ENCODE measurements at places on chromosomes 2 and 18.

DNA sequence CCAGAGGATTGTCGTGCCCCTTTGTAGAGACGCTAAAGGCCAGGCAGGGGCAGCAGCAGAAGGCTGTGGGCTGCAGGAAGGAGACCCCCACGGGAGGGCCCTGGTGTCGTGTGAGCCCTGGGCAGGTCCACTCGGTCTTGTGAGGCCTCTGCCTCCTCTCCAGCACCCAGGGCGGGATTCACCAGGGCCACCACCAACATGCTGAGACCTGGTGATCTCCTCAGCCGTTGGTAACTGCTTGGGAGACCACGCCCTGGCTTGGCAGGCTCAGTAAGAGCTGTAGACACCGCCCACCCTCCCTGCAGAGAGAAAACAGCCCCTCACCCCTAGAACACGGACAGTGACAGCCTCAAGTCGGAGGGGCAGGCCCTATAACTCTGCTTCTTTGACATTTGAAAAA lies 21.1 kb downstream of the MBP start:
- no peak for DNase-seq

GRCh38 chr2:173898178-173898668 lies 67.0 kb downstream of the SP3 start:
- DNase-seq: no peak

DNA sequence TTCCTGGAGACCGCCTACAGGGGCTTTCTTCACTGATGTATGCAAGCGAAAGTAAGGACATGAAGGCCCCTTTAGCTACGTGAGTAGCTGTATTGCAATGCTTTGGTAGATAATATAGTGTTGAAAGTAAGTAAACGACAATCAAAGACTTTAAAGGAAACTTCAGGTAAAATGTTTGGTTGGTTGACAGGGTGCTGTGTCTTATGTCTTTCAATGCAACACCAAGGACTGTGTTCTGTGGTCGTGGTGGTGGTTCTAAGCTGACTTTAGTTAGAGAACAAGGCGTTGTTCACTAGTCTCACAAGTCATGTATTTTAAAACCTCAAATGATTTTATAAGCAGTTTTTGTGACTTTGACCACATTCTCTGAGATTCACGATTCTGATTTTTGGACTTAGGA lies 58.0 kb upstream of the CABYR start:
- no peak for DNase-seq

DNA sequence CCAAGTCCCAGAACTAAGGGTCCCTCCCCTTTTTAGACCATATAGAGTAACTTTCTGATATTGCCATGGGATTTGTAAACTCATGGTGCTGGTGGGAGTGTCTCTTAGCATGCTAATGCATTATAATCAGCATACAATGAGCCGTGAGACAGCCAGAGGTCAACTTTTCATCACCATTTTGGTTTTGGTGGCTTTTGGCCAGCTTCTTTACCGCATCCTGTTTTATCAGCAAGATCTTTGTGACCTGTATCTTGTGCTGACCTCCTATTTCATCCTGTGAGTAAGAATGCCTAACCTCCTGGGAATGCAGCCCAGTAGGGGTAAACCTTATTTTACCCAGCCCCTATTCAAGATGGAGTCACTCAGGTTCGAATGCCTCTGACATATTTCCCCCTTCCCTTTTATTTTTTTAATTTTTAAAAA lies 148.2 kb downstream of the PHLPP1 start:
- no peak for DNase-seq

- DNase-seq: no peak
Observed at GRCh38 chr2:11866358-11867335, 120.2 kb downstream of the LPIN1 start.

- DNase-seq: no peak
Observed at GRCh38 chr2:66762761-66763160, 327.8 kb downstream of the MEIS1 start.

DNA sequence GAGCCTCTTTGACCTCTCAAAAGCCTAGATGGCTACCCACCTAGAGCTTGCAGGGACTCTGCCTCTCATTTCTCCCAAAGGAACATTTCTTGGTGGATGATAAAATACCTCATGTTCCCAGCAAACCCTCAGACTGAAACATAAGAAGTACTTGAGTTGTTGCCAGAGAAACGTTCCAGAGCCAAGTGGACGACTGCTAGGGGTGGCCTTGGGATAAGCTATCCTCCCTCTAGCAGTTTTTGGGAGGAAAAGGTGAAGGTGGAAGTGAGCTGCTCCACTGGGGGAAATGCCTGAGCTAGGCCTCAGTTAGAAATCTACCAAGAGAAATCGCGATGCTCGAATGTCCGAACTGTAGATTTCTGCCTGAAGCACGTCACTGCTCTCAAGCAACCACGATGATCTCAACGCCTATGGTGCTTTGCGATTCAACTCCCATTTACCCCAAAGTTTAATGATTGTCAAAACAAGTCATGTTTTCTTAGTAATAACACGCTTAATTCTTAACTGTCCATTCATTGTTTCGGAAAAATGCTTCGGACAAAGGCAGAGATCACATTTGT lies 91.5 kb downstream of the CCBE1 start:
- no peak for DNase-seq

GRCh38 chr2:84902526-84902925 lies 2.9 kb upstream of the TMSB10 start:
- no peak for DNase-seq

All from stimulated activated CD4-positive, alpha-beta T cell treated with anti-CD3 and anti-CD28 coated beads, Interleukin-4, amount 100 ng/mL, for 4 hours (primary cell).